ENCODE measurements at places on chromosomes 13 and 19.

- DNase-seq, result no peak
These were observed 23.2 kb downstream of the ZMYM2 start for GRCh38 chr13:19981685-19982238.

- no peak for DNase-seq
These were observed 48.7 kb upstream of the MYCBP2 start for GRCh38 chr13:77375560-77376108.

DNA sequence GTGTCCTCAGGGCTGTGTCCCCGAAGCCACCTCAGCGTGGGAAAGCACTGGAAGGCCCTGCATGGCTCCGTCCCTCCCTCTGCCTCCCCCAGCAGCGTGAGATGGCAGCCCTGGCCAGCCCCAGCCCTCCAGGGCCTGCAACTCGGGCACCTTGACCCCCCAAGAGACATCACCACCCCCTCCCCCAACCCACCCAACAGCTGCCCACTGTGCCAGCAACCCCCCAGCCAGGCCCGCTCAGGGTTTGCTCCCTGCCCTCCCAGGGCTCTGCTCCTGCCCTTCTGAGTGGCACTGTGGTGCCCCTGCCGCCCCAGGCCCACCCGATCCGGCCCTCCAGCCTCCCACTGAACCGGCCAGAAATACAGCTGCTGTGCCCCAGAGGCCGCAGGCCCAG lies 1.5 kb upstream of the ASPDH start:
- no peak for DNase-seq

- no peak for DNase-seq
These were observed 44.3 kb upstream of the TEX29 start for GRCh38 chr13:111275995-111276618.

GRCh38 chr19:56838024-56838908 lies 2.3 kb downstream of the PEG3 start:
- DNase-seq, result no peak

DNA sequence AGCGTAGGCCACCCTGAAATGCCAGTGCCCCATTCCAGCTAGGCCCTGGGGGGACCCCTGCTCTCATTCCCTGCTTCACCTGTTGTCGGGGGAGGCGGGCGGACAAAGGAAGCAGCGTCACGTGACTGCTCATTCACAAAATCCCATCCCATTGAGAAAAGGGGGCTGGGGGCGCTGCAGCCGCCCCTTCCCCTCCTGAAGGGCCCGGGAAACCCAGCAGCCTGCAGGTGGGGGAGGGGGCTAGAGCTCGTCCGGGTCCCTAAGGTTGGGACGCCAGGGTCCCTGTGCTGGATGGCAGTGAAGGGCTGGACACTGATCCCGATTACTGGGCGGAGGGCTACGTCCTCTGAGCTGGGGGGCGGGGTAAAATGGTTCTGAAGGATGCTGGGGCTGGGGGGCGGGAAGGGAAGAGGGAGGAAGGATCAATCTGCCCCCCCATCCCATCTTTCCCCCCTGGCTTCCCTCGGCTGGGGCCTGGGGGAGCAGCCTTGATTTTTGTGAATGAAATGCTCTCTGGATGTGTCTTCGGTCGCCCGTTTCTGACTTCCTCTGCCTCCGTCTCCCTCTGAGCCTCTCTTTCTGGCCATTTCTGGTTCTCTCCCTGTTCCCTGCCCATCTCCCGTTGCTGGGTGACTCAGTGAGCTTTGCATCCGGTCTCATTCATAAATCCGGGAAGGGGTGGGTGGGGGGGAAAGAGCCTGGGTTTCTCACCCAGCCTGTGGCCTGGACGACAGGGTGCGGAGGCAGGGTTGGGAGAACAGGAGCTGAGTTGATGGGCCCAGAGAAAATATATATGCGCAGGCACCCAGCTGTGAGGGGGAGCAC lies 816 bp downstream of the SPRED3 start:
- no peak for DNase-seq

- no peak for DNase-seq
These were observed 3.3 kb downstream of the ALDH16A1 start for GRCh38 chr19:49456326-49456725.

DNA sequence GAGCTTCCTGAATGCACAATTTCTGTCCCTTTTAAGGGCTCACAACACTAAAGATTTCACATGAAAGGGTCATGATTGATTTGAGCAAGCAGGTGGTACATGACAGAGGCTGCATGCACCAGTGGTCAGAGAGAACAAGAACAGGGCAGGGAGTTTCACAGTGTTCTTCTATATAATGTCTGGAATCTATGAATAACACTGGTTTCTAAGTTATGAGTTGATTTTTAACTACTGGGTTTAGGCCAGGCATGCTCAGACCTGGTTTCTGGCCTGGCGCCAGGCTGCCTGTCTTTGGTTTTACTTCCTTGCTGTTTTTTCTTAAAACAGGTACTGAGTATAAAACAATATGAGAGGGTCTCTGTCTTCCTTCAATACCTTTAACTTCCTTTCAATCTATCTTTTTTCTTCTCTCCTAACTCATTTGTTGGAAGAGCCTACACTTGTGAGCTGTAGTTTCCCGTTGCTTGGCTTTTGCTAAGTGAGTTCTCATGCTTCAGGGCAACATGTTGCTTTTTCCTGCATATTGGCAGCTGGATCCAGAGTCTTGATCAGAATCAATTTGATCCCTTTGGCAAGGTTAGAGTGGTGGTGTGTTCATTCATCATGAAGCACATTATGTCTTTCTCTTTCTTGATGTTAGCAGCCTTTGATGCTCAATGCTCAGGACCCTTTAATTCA lies 38.5 kb upstream of the FGF14 start:
- DNase-seq, result no peak

Measured in activated CD8-positive, alpha-beta memory T cell treated with anti-CD3 and anti-CD28 coated beads, Interleukin-2, amount 50 U/mL, for 48 hours (primary cell).